ENCODE measurements at places on chromosomes 2 and 18.

DNA sequence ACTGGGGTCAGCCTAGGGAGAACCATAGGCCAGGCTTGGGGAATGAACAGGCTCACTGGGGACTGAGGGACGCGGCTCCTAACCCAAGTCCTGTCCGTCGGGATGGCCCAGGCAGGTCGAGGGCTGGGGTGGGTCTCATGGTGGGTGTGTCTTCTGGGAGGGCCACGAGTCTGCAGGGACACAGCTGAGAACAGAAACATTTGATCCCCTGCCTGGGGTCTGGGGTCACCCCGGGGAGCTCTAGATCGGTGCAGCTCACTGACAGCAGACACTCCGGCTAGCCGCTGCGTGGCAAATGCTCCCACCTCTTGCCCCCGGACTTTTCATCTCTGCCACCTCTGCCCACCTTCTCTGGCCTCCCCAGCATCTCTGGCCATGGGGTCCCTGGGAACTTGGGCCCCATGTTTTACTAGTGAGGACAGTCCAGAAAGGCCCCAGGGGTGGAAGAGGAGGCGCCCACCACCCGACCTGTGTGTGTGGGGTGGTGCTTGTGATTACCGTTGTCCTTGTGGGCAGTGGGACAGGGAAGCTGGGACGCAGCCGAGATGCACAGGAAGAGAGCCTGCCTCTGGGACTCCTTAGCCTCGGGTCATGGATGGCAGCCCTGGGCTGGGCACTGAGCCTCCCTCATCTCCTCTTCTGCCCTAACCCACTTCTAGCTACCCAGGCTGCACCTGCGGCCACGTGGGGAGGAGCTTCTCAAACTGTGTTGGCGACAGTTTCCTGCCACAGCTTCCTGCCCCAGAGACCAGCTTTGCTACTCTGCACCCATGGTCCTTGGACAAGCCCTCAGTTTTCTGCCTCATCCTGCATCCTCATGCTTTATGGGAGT, 4.9 kb downstream of the ZAP70 start:
- no peak for DNase-seq

- no peak for DNase-seq
Observed at GRCh38 chr2:219483451-219484342, 15.0 kb upstream of the GMPPA start.

DNA sequence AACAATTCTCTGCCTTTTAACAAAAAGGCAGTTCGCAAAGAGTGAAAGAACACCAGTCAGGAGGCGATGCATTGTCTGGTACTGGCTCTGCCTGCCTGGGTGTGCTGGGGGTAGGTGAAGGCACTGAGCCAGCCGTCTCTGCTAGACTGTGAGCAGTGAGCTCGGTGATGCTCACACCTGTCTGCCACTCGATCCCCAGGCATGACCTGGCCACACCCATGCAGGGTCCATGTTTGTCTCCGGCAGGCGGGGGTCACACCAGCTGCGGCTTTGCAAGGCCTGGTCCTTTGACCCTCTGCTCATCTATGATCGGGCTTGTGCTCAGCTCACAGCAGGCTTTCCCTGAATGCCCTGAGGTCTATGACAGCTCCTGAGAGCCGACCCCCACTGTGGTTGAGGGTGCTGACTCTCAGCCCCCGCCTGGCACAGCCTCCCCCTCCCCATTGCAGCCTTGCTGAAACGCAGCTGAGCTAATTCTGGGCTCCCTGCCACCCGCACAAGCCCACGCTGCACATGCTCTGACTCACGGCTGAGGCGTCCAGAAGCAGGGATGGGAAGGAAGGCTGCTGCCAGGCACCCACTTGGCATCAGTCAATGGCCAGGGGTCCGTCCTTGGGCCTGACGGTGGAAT, 23.7 kb downstream of the CRACDL start:
- peak; percentile 90 for DNase-seq

DNA sequence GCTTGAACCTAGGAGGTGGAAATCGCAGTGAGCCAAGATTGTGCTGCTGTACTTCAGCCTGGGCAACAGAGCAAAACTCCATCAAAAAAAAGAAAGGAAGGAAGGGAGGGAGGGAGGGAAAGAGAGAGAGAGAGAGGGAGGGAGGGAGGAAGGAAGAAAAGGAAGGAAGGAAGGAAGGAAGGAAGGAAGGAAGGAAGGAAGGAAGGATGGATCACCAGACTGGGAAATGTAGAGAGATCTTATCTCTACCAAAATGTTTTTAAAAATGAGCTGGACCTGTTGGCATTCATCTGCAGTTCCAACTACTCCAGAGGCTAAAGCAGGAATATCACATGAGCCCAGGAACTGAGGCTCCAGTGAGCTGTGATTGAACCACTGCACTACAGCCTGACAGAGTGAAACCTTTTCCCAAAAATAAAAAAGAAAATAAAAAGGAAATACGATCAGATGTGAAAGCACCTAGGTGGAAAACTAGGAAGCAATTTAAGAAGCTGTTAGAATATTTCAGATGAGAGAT, 239.4 kb downstream of the CDH7 start:
- DNase-seq = no peak

GRCh38 chr2:32712870-32713269, 85.0 kb downstream of the TTC27 start:
- DNase-seq = no peak

DNA sequence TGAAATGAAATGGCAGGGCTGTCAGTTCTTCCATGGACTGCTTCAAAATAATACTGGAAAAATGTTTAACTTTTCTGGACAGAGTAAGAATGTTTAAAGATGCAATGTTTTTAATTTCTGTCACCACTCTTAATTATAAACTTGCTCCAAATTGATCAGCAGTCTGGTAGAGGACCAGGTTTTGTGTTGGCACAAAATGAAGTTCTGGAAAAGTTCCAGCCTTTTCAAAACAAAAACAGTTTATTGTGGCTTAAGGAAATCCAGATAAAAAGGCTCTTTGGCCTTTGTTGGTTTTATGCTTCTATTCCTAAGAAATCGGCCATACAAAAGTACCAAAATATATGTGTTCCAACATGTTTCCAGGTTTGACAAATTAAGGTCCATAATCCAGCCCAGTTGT, 48.8 kb downstream of the PTRHD1 start:
- no peak for DNase-seq

GRCh38 chr2:217193431-217194340, 333.8 kb upstream of the TNP1 start:
- DNase-seq = no peak

GRCh38 chr18:56716692-56717146, 65.6 kb downstream of the WDR7 start:
- no peak for DNase-seq

DNA sequence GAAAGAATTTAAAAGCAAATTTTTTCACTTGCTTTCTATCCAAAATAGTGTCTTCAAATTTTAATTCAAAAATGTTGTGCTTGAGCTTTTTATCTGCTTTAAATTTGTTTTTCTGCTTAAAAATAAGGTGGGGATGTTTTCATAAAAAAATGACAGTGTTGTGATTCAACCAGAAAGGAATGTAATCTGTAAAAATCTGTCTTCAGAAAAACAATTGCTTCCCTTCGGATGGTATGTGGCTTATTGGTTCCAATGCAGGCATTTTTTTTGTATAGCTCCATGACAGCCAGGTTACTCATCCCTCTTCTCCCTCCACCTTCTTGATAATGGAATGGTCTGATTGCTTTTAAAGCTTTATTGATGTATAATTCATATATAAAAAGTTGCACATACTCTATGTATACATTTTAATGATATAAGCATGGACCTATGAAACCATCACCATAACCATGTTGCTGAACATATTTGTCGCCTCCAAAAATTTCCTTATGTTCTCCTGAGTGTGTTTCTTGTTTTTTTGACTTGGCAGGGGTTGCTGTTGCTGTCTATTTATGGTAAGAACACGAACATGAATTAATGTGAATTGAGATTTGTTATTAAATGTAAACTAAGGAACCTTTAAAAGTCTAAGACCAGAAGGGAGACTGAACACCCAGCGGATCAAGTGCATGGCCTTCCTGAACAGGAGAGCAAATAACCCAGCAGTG, 363.7 kb upstream of the SPHKAP start:
- DNase-seq = peak; percentile 52

- DNase-seq = no peak
Observed at GRCh38 chr2:109450574-109451273, 163.0 kb downstream of the SEPTIN10 start.

- peak; percentile 41 for DNase-seq
Observed at GRCh38 chr2:113080134-113080533, 12.4 kb downstream of the IL1F10 start.

- DNase-seq = no peak
Observed at GRCh38 chr2:107785756-107786155, 40.9 kb upstream of the RGPD4 start.

GRCh38 chr18:21444465-21445212, 155.9 kb downstream of the ESCO1 start:
- DNase-seq = peak; percentile 42

DNA sequence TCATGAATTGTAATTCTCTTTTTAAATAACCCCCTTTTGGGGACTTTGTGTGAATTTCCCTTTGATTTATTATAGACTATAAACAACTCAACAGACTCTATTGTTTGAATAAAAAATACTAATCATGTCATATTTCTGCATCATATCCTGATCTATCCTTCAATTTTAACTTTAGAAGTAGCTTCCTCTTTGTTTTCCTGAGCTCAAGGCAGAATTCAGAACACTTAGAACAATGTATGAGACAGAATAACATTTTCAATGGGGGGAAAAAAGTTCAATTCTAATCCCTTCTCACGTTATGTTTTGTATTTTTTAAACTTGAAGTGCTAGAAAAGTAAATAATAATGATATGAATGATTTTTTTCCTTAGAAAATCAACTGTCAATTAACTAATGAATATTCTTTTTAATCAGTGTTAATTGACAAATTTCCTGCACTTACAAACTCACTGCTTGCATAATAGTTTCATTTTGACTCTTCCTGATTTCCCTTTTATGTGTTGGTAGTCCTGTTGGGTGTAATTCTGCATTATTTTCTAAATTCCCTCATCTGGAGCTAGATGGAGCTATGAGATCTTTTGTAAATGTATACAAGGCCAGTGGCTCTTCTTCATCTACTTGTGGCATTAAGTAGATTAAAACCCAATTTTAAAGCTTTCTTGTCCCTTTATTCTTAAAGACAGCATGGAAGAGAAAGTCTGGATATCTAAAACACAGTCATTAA, 326.1 kb downstream of the PARD3B start:
- peak; percentile 2 for DNase-seq

DNA sequence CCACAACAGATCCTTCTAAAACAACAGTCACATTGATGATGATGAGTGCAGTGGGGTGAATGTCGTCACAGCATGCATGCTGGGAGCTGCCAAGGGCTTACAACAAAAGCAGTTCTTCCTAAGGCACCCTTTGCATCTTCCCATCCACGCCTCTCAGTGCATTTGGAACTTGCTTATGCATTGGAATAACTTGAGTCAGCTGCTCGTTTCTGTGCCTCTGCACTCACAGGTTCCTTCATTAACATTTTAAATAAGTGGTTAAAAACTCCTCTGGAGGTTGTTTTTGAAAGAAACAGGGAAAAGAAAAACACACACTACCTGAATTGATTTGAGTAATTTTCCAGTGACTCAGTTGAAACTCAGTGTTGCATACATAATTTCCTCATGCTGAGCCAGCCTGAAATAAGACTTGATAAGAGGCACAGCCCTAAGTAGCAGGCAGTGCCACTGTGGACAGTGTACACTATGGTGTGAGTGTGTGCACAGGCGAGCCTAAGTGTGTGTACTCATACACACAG, 46.8 kb upstream of the TRIM43B start:
- DNase-seq = no peak

GRCh38 chr2:68779595-68779994, 45.0 kb downstream of the ARHGAP25 start:
- no peak for DNase-seq

GRCh38 chr2:119836455-119837142, 76.9 kb downstream of the PTPN4 start:
- DNase-seq = no peak

- DNase-seq = no peak
Observed at GRCh38 chr2:20931346-20931745, 108.4 kb upstream of the LDAH start.

DNA sequence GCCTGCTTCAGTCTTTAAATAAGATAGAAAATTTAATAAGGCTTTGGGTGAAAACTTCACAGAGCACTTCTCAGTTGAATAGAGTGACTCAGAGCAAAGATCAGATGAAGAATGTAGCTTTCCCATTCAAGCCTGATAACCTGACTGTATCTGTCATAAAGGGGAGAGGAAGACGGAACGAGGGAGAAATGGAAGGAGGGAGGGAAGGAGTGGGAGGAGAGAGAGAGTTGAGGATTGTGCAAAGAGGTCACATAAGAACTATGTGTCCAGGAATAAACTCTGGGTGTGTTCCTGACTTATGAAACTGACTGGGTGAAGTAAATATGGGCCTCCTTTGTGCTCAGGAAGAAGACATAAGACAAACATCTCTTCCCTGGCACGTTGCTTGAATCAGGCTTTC, 385.5 kb downstream of the LPIN1 start:
- no peak for DNase-seq

GRCh38 chr18:11500153-11501122, 109.0 kb upstream of the SLC35G4 start:
- peak; percentile 83 for DNase-seq

GRCh38 chr2:67485431-67485830, 88.3 kb downstream of the ETAA1 start:
- peak; percentile 30 for DNase-seq

- no peak for DNase-seq
Observed at GRCh38 chr2:46448641-46449040, 30.7 kb upstream of the TMEM247 start.

DNA sequence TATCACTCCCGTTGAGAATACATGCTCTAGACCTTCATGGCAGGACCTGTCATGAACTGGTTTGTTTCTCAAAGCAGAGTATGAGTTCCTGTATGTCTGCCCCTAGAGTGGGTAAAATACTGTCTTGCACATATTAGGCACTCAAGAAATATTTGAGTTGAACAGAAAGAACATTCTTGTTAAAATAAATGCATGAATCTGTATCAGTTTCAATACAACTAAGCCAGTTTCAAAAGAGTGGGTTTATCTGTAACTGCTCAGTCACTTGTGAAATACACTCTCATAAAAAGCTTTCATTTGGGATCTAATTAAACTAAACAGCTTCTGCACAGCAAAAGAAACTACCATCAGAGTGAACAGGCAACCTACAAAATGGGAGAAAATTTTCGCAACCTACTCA, 69.2 kb downstream of the RFTN2 start:
- DNase-seq = no peak

- no peak for DNase-seq
Observed at GRCh38 chr2:19762142-19762541, 139.6 kb downstream of the TTC32 start.

GRCh38 chr2:100228967-100229366, 86.6 kb upstream of the AFF3 start:
- DNase-seq = no peak

DNA sequence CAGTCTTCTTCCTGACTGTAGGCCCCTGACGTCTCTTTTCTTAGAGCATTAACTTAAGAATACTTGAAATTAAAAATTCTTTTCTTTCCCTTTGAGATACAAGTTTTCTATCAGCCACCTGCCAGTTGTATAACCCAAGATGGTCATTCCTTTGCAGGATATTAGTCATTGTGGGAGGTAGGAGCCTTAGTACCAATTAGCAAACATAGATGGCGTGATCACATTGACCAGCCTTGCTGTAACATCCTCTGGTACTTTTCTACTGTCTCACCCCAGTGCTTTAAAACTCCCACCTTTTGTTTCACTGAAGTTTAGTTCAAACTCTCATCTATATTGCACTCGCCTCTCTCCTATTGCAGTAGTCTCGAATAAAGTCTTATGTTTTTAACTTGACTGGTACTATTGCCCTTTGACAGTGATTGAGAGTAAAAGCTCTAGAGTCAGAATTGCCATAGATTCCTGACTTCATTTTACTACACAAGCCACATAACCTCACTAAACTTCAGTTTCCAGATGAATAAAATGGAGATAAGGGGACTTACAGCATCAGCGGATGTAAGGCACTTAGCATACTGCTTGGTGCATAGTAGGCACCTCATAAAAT, 74.1 kb downstream of the VRK2 start:
- DNase-seq = no peak
